ENCODE measurements at places on chromosomes 2 and 18.

DNA sequence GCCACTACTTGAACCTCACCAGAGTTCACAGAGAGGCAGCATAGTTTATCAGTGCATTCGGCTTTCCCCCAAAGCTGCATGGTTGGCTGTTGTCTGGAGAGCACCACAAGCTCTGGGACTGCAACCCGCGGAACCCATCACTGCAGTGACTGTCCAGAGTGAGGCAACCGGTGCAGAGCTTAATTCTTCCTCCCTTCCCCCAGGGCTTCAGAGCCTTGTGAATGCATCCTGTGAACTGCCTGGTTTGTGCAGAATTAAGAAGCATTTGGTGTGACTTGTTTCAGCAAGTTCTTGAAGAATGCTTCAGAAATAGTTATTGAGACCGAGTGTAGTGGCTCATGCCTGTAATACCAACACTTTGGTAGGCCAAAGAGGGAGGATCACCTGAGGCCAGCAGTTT is 99.2 kb upstream of the FOSL2 start:
- no peak for DNase-seq

DNA sequence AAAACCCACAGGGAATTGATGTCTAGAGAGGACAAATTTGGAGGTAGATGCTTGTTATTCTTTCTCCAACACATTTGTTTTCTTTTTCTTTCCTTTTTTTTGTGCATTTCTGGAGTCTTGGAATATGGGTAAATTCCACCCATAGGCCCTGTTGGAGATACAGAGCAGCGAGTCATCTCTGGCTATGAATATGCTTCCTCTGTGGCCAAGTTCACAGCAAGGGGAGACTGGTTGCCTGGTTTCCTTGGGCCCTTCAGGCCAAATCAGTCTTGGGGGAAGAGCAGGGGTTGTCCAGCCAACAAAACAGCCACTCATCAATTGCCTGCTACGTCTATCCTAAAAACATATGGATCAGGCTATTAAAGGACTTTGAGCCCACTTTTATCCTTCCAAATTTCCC is 27.5 kb downstream of the SP100 start:
- no peak for DNase-seq

DNA sequence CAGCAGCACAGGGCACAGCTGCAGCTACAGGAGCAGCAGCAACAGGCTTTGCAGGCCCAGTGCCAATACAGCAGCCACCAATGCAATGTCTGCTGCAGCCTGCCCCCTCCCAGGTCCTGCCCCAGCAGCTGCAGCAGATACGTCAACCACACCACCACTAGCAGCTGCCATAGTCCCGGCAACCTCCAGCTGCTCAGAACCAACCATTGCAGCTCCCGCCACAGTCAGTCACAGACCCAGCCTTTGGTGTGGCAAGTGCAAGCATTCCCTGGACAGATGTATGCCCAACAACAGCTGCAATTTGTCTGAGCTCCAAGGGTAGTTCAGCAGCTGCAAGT is 53.3 kb upstream of the TUBA3E start:
- no peak for DNase-seq

DNA sequence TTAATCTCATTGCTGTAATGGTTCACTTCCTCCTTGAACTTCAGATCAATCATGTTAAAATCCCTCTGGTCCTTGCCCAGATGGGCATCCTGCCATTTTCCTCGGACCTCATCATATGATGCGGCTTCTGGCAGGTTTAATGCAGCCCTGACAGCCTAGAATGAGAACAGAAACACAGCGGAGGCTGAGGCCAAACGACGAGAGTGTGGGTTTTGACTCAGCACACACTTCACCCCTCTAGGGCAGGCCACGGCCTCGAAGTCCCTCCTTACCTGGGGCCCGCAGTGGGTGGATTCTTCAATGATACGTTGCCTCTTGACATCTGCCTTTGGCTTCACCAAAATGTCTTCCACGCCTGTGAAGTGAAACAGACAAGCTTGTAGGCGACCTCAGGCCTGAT is 56.8 kb downstream of the POLR1A start:
- no peak for DNase-seq

DNA sequence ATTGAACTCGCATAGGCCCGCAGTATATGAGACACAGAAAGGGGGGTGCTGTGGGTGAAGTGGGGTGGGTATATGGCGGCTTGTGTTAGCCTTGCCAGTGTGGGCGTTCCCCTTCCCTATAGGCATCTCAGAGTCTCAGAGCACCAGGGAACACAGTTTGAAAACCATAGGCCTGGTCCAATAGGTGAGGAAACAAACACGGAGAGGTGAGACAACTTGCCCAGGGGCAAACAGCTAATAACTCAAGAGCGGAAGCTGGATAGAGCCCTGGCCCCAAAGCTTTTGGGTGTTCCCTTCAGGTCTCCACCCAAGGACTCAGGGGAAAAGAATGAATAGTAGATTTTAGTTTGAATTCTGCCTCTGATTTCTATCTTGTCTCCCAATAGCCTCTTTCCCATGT is 7.9 kb downstream of the LIPG start:
- DNase-seq = no peak

GRCh38 chr2:71926876-71927756 is 220.5 kb downstream of the CYP26B1 start:
- no peak for DNase-seq

DNA sequence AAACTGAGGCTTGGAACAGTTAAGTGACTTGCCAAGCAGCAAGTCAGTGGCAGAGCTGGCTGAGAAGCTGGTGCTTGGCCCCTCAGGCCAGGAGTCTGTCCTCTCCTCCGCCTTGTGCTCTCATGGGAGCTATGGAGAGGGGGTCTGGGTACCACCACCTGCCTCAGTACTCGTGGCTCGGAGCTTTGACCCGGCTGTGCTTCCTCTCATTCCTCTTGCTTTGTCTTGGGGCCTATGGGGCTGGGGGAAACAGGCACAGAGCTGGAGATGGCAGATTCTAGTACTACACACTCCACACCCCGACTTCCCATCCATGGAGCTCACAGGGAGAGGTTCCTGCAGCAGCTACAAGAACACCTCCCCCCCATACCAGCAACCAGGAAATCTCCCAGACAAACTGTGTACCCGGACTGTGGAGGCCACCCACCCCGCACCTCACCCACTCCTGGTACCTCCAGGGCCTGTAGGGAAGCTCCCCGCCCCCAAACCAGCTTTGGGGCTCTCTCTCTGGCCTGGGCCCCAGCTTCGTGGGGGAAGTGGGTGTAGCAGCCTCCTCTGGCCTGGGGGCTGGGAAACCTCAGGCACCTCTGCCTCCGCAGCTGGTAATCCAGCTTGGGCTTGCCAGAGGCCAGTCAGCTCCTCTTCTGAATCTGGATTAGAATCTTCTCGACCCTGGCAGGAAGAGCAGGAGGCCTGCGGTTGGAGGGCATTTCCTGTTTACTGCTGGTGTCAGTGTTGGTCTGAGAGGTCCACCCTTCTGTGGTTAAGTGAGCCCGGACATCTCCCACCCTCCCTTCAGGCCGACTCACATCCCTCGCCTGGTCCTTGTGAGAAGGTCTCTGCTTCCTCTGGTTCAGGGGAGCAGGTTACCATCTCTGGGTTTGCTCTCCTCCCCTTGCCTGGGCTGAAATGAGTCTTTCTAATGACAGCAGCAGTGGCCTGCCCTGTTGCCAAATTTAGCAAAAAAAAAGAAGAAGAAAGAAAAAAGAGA is 22.3 kb upstream of the RHOB start:
- DNase-seq = no peak
